Dermis microvascular lymphatic vessel endothelial cell (primary cell): ENCODE measurements at places on chromosomes 3 and 15. TPM values are rescaled to one million over a fixed set of nuclear protein-coding genes. Genes with fewer than 3 reads are reported as not detected.

DGKG gene
- total RNA-seq = 1.1 and 2.2 TPM in 2 replicates

MED12L gene
- total RNA-seq = 0.13 TPM in 2 replicates

TJP1 gene
- total RNA-seq = 78.8 and 91.8 TPM in 2 replicates

TMEM212 gene
- not detected in 2 replicates for total RNA-seq

DNA sequence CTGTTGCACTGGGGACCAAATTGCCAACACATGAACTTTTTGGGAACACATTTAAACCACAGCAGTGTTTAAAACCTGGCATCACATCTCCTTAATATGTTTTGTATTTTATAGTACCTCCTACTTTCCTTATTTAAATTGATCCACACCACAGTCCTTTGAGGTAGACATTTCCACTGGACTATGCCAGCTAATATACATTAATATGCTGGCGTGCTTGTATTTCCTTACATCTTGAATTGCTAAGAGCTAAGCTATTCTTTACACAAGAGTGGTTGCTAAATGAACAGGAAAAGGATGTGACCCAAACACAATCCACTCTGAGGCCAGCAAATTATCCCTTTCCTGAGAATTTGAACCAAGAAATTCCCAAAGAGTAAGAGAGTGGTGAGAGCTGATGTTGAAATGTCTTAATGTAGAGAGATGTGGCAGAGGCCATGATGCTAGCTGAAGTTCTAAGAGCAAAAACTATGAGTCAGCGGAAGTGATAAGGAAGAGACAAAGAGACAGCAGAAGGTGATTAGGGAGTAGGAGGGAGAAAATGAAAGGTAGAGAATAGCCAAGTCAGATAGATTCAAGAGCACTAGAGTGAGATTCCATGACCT, 131.2 kb downstream of the CD47 start:
- peak; percentile 84 for DNase-seq
